Motor neuron (in vitro differentiated cells): ENCODE measurements at places on chromosomes 1 and 21.
A peak's percentile ranks its signal among the peaks of the same experiment; 100 is the strongest.

DNA sequence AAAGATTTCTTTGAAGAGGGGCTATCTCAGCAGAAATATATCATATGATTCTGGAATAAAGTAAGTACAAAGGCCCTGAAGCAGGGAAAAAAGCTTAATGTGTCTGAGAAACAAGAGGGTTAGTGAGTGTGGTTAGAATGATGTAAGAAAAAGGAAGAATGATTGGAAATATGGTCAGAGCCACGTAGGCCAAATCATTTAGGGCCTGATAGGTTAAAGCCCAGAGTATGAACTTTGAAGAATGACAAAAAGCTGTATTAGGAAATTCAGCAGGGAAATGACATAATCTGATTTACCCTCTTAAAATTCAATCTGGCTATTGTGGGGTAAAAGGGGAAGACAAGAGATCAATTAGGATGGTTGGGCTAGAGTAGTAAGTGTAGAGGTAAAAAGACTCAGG, 69.0 kb upstream of the MUTYH start:
- ATAC-seq: no peak

GRCh38 chr1:66366634-66367033, 167.3 kb upstream of the SGIP1 start:
- ATAC-seq: no peak

GRCh38 chr1:70204600-70204999, 779 bp downstream of the LRRC40 start:
- no peak for ATAC-seq

GRCh38 chr1:63547621-63548294, 24.4 kb downstream of the EFCAB7 start:
- ATAC-seq: no peak

GRCh38 chr1:177413982-177414596, 243.3 kb downstream of the BRINP2 start:
- ATAC-seq: no peak

GRCh38 chr1:118144684-118145083, 40.3 kb downstream of the SPAG17 start:
- ATAC-seq: no peak

DNA sequence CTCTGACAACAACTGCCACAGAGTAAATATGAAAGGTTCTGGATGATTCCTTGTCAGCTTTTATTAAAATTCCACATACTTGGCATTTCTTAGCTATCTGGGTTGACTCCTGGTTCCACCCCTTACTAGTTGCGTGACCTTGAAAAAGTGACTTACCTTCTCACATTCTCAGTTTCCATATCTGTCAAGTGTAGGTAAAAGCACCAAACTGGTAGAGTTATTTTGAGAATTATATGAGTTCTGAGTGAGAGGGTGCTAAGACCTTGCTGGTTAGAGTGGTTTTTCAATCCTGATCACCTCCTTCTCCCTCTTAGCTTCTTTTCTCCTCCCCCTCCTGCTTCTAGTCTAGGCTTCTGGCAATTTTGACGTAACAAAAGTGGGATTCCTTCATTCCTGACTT, 83.4 kb upstream of the ABCD3 start:
- ATAC-seq: no peak

GRCh38 chr1:178093951-178094738, at the start of gene RASAL2:
Gene RASAL2 (plus strand): TSS chr1:178094104. CDS start chr1:178094493, 389 bp downstream.
- ATAC-seq: peak; percentile 79

- ATAC-seq: peak; percentile 71
These were observed 19.3 kb upstream of the SAMD11 start for GRCh38 chr1:904310-904950.

- no peak for ATAC-seq
These were observed 10.8 kb upstream of the NFASC start for GRCh38 chr1:204859861-204860267.

DNA sequence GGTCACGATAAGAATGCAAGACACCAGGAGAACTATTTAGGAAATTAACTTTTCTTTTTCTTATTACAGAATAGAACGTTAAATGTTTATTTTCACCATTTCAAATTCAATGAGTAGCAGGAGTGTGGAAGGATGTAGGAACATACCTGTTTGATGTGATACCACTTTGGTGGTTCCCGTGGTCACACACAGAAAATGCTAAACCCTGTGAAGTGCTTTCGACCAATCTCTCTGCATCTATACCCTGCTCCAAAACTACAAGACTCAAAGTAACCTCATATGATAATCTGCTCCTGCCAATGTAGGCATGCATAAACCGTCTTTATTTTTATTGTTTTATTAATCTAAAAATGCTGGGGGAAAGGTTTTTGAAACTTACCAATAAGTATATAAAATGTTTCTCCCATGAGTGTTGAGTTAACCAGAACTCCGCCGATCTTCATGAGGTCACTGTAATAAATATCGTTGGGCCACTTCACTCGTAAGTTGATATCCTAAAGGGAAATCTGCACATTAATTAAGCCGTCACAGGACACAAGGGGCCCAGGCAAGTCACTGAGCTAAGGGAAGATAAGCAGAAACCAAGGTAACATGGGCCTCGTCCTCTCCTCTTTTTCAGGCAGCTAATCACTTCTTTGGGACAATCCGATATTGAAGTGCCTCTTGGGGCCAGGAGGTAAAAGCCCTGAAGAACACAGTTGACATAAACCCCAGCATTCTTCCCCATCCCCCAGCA, 60.6 kb downstream of the SIM2 start:
- ATAC-seq: no peak

DNA sequence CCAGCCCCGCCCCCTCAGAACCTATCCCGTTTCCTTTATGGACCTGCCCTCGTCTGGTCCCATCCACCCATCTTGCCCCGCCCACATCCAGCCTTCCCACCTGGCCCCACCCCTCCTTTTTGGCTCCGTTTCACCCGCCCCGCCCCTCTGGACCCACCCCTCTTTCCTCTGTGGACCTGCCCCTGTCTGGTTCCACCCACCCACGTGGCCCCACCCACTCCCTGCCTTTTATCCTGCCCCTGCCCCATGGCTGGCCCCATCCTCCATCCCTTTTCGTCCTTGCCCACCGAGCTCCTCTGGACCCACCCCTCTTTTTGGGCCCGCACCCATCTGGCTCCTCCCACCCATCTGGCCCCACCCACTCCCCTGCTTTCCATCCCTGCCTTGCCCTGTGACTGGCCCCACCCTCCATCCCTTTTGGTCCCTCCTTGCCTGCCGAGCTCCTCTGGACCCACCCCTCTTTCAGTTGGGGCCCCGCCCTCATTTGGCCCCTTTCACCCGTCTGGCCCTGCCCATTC, 177.3 kb downstream of the CAMTA1 start:
- ATAC-seq: peak; percentile 71

- no peak for ATAC-seq
These were observed 7.5 kb downstream of the SRSF11 start for GRCh38 chr1:70228670-70229069.

- ATAC-seq: no peak
These were observed 82.6 kb downstream of the GPR161 start for GRCh38 chr1:168054117-168054516.

- ATAC-seq: no peak
These were observed 6.3 kb upstream of the ZSCAN20 start for GRCh38 chr1:33466159-33466558.

DNA sequence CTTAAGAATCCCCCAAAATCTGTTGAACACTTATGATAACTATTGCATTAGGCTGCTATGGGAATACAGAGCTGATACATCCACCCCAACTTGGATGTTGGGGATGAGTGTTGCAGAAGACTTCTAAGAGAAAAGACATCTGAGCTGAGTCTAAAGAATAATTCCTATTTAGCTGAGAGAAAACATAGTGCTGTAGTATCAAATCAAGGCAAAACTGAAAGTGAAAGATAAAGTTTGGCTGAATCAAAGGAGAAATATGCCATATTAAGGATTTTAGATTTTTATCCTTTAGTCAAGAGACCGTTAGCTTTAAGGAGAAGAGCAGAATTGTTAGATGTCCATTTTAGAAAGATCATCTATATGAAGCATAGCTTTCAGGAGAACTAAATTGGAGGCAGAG, 726.9 kb upstream of the PTBP2 start:
- no peak for ATAC-seq
